ENCODE measurements at places on chromosomes 13 and 19.

DNA sequence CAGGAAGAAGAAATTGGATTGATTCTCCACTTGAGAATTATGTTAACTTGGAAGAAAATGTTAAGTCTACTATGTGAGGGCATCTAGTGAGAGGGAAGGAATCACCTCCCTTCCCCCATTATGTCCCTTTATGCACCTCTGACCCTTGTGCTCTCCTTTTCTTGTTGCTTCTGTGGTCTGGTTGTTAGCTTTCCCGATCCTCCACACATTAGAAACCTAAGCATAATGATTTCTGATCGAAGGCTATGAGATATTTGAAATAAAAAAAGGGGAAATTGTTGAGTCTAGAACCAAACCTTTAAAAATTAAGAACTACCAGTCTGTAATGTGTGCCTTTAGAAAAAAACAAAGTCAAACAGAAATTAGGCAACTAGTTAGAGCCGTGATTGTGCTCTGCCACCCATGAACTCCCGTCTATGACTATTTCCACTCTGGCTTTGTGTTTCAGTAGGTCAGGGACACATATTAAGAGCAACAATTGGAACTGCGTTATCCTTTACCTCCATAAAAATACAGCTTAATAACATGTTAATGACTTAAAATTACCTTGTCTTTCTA is 463 bp upstream of the GPC6 start:
- peaks cover 46% of the 10 kb centered on the region for H3K4me1 ChIP-seq
- peak overlapping the region; percentile 86 for H3K27ac ChIP-seq

- DNase-seq, result no peak
- no peak overlapping the region for H3K27ac ChIP-seq
- no peak overlapping the region for H3K4me3 ChIP-seq
- H3K36me3 ChIP-seq, result no peaks in the 10 kb centered on the region
- H3K4me1 ChIP-seq, result no peaks in the 10 kb centered on the region
These were observed 136.4 kb downstream of the ABCC4 start for GRCh38 chr13:95164830-95165229.

GRCh38 chr13:30364133-30364532 is 56.8 kb upstream of the KATNAL1 start:
- DNase-seq, result no peak
- H3K4me1 ChIP-seq, result no peaks in the 10 kb centered on the region
- H3K36me3 ChIP-seq, result no peaks in the 10 kb centered on the region
- H3K4me3 ChIP-seq, result no peak overlapping the region
- H3K27ac ChIP-seq, result no peak overlapping the region

DNA sequence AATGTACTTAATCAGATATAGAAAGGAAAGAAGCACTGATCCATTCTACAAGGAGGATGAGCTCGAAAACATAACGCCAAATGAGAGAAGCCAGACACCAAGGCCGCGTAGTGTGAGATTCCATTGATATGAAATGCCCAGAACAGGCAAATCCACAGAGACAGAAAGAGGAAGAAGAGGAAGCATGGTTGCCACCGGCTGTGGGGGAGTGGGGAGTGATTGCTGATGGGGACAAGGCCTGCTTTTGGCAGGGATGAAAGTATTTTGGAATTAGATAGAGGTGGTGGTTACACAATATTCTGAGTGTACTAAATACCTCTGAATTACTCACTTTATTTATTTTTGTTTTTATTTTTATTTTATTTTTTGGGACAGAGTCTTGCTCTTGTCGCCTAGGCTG is 50.2 kb upstream of the KLF2 start:
- no peak for DNase-seq
- no peaks in the 10 kb centered on the region for H3K36me3 ChIP-seq

GRCh38 chr13:47672245-47673008 is 328.6 kb downstream of the SUCLA2 start:
- H3K27ac ChIP-seq, result no peak overlapping the region
- no peak for DNase-seq
- H3K36me3 ChIP-seq, result no peaks in the 10 kb centered on the region

DNA sequence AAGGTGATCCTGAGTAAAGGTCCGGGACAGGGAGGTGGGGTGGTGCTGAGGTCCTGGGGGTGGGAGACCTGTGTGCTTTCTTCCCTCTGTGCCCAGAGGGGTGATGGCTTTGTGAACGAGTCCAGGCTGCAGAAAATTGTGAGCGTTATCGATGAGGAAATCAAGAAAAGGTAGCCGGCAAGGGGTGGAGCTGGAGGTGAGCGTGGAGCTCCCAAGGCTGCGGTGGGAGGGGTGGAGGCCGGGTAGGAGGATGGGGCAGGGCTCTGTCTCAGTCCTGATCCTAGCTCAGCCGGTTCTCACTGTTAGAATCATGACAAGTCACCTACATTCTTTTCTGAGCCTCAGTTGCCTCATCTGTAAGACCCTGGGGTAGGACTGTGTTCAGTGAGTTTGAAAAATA is 4.0 kb downstream of the SELENOV start:
- no peaks in the 10 kb centered on the region for H3K36me3 ChIP-seq
- H3K4me1 ChIP-seq, result peaks cover 8% of the 10 kb centered on the region
- no peak for DNase-seq
- no peak overlapping the region for H3K4me3 ChIP-seq
- H3K27me3 ChIP-seq, result peaks cover 39% of the 10 kb centered on the region

DNA sequence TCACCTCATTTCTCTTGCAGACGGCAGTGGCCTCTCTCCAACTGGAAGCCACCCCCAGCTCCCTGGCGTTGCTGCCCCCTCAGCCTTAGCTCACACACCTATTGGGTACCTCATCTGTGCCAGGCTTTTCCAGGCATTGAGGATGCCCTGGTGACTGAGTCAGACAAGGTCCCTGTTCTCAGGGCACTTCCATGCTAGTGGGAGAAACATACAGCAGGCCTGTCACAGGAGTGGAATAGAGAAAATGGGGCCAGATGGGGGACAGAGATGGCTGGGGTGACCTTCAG is 33.9 kb downstream of the CAPN12 start:
- H3K4me3 ChIP-seq, result no peak overlapping the region
- peak overlapping the region; percentile 89 for H3K27ac ChIP-seq
- H3K4me1 ChIP-seq, result peaks cover 11% of the 10 kb centered on the region
- H3K36me3 ChIP-seq, result peaks cover 95% of the 10 kb centered on the region
- no peaks in the 10 kb centered on the region for H3K27me3 ChIP-seq
- no peak for DNase-seq
